Femur (tissue), 1 donor: ENCODE measurements at places on chromosomes 5 and 9.
A peak's percentile ranks its signal among the peaks of the same experiment; 100 is the strongest.

DNA sequence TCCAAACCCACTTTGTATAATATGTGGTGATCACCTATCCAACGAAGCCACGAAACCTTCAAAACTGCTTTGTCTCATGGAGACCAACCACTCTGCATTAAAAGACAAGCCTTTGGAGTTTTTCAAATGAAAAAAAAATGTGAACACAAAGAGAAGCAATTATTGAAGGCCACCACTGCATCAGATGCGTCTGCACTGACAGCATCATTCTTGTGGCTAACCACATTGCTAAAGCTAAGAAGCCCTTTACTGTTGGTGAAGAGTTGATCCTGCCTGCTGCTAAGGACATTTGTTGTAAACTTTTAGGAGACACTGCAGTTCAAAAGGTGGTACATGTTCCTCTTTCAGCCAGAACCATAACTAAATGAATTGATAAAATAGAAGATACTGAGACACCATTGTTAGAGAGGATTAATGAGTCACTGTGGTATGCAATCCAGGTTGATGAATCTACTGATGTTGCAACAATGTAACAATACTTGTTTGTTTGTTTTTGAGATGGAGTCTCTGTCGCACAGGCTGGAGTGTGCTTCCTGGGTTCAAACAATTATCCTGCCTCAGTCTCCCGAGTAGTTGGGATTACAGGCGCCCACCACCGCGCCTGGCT lies 45.4 kb downstream of the TAF11L14 start:
- DNase-seq, result no peak

- peak; percentile 76 for DNase-seq
Measured at GRCh38 chr9:123453831-123454321, 97.9 kb downstream of the CRB2 start.

DNA sequence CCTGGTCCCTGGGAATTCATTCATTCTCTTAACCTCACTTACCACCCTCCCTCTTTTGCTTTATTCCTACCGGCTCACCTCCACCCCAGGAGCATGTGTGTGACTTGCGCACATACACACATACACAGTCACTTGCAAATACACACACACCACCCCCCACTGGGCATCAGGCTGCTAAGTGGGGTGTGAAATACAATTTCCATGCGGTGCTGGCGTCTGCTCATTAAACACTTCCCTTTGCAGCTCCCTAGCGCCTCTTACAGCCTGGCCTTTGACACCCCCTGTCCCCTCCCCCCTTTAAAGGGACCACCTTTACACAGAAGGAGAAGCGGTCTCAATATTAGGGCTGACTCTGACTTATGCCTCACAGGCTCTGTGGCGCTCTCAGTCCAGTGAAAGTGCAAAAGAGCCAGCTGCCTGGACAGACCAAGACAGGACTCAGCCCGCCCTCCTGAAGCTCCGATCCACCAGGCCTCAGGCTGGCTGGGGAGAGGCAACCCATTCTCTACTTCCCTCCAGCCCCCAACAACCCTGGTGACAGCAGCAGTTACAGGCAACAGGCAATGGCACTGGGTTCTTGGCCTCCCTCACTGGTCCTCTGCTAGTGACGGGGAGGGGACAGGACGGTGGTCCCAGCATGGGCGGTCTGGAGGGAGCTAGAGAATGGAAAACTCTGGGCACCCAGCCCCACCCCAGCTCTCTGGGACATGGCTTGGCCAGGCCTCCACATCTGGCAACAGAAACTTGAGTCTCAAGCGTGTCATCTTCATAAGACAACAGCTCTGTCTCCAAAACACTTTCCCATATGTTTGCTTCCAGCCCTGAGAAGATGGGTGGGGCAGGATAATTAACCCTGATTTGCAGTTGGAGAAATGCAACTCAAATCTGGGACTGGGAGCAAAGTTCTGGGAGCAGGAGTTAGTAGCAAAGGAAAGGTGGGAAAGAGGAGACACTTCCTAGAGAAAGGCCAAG lies 12.0 kb downstream of the ENHO start:
- no peak for DNase-seq

GRCh38 chr5:177546258-177546741 lies 8.1 kb downstream of the FAM193B start:
- DNase-seq, result no peak

DNA sequence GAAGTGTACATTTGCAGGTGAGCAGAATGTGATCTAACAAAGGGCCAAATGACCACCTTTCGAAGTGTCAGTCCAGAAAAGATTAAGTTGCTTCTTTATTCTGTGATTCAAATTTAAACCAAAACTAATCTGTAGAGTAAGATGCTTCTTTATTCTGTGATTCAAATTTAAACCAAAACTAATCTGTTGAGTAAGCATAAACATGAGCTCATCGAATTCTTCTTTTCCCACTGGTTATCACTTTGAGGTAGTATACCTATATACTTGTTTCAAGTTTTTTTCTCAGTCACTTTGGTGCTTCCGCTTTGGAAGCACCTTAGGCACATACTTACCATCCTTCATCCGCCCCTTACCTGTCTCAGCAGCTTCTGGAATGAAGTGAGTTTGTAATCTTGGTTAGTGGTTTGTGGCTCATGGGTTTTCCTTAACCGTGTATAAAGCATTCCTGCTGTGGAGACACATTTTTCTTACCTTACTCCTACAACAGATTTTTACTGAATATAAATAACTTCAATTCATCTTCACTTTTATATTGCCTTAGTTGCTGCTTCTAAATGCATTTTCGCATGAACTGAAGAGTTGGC lies 40.7 kb upstream of the CTXN3 start:
- no peak for DNase-seq

DNA sequence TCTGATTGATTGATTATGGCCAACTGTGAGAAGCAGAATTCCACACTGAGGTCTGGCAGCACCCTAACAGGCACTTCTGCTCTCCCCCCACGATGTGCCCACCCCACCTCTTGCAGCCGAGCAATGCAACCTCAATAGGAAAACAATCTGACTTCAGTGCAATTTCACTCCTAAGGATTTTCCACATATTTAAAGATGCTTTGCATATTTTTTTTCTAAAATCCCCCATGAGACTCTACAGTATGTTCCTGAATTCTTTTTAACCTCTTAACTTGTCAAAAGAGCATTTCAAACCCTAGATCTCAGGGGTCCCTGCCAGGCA lies 243.1 kb downstream of the AUH start:
- no peak for DNase-seq

DNA sequence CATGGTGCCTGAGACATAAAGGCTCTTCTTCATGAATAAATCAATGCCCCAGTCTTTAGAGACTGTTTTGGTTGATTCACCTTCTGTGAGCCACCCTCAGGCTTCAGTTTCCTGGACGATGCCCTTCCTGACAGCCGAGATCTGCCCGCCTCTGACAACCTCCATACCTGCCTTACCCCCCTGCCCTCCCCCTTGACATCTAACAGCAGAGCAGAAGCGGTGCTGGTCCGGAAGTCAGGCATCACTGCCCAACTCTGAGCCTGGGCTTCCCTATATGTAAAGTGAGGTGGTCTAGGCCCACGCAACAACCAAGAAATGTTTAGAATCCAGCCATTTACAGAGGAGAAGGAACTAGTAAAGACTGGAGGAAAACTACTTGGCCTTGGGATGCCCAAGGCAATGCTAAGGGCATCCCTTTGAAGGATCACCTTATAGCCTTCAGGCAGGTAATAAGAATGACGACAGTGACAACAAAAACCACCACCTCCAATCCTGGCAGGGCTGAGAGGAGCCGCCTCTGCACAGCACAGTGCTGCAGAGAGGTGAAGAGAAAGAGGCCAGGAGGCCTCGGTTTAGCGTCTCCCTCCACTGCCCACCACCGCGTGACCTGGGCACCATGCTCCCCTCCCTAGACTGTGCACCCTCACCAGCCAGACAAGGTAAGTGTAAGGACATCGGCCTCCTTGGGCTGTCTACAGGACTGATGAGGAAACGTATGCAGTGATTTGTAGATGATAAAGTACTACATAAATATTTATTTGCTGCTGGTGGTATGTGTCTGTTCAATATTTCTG lies 35.3 kb upstream of the GABBR2 start:
- DNase-seq, result no peak

DNA sequence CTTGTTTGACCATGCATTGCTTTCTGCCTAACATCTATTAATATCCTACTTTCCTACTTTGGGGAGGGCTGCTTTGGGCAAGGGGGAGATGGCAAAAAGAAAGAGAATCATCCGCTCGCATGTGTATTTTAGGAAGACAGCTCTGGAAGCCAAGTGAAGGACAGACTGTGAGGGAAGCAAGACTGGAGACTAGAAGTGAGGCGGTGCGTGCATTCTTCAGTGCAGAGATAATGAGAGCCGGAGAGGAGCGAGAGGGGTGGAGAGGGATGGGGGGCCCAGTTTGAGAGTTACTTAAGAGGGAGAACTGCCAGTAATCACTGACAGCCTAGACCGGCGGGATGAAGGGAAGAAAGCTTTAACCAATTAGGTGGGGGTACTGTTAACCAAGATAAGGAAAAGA lies 151.7 kb upstream of the RAPGEF1 start:
- no peak for DNase-seq

DNA sequence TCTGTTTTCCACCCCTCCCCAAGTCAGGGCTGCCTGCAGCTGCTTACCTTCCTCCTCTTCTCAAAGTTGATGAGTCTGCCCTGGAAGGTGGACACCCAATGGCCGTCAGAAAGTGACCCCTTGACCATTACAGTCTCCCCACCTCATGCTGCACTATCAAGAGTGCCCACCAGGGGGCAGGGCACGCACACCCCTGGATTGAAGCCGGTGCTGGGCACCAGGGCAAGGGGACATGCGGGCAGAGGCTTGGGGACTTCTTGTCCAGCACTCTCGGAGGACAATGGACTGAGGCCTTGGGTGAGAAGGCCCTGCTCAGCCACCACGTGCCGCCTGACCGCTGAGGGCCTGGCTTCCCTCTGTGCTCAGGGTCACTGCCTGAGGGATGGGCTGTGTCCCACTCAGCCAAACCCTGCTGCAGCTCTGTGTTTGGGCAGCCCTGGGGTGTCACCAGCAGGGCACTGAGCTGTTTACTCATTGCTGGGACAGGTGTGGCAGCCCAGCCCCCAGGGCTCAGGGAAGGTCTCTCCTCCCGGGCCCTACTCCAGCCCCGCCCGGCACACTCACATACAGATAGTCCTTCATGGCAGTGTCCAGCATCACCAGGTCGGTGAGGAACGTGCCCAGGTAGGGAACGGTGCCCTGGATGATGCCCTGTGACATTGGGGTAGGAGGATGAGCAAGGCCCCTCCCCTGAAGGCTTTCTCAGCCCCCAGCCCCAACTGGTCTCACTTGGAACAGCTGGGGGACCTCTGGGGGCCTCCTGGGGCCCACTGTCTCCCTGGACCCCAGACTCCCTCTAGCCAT lies 17.7 kb downstream of the RALGDS start:
- peak; percentile 79 for DNase-seq

GRCh38 chr5:154196955-154197652 lies 6.6 kb downstream of the GALNT10 start:
- no peak for DNase-seq

DNA sequence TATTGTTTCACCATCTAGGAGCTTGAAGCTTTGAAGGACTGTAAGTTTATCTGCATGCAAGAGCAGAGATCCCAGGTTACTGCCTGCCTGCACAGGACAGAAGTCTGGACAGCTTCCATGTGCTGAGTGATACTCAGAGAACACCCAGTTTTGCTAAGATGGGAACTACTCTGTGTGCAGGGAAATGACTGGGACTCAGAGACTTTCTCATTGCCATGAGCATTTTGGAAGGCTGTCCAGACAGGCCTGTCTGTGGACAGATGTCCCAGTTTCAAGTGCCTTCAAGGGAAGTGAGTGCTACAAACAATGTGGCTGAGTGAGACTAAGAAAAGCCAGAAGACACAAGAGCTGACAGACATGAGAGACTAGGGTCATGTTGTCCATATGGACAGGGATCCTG lies 19.2 kb upstream of the ZNF131 start:
- DNase-seq, result no peak

DNA sequence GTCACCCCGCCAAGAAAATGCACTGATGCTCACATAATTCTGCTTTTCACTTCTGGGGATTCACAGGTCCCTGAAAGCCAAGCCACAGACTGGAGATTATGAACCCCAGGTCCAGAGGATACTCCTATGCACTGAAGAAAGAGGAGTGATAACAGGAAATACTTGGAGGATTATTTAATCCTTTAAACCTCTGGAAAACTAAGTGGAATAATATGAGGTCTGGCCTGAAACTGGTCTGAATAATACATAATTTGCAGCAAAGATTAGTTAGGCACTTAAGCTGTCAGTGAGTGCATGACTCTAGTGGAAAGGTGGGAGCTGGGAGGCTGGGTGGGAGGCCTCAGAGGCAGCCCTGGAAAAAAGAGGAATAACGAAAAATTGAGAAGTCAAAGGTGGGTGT lies 45.7 kb downstream of the MARCHF3 start:
- DNase-seq, result no peak

GRCh38 chr9:4579001-4579400 lies 83.1 kb upstream of the PLPP6 start:
- no peak for DNase-seq

- DNase-seq, result no peak
Measured at GRCh38 chr5:140764177-140764973, 21.6 kb upstream of the PCDHA1 start.

- no peak for DNase-seq
Measured at GRCh38 chr5:63439537-63439936, 522.7 kb downstream of the HTR1A start.

GRCh38 chr9:83471241-83471640 lies 67.0 kb downstream of the FRMD3 start:
- DNase-seq, result no peak

DNA sequence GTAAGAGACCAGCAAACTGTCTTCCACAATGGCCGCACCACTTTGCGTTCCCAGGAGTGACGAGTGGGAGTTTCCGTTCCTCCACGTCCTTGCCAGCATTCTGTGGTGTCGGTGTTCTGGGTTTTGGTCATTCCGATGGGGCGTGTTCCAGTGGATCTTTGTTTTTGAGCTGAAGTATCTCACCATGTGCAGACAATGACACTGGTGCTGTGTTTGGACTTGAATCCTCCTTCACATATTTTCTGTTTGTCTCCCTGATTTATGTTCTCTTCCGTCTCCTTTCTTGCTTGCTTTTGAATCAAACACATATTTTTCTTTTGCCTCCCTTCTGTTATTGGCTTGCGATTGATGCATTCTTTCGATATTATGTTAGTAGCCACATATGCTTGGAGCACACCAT lies 60.8 kb upstream of the IRX4 start:
- DNase-seq, result no peak

GRCh38 chr5:157232706-157233105 lies 33.2 kb upstream of the CYFIP2 start:
- no peak for DNase-seq

DNA sequence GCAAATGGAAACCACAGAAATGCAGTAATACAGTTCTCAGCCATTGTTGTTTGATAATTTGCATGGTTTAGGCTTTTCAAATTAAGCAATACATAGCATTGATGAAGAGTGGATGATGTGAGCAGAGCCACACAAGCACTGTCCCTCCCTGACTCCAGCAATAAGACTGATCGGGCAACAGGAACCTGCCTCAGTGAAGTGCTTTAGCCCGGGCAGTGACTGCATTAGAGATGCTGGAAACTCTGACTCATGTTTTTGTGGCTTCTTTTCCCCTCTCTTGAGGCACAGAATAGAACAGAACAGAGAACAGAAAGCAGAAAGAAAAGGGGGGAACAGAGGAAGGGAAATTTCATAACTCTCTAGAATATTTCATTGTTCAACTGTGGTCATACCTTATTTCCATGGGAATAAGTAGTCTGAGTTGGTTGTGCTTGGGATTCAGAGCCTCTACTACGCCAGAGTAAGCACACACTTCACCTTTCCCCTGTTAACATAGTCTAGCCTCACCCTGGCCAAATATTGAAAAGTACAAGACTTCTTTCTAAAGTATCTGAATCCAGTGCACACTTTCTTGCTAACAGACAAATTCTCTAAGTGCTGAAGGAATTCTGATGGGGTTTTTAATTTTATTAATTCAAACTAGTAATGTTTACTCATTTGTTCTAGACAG lies 164.8 kb upstream of the VCAN start:
- DNase-seq, result peak; percentile 42

- no peak for DNase-seq
Measured at GRCh38 chr9:123058834-123059233, 25.4 kb downstream of the GPR21 start.
